ENCODE measurements at places on chromosomes 4 and X. TPM values are rescaled to one million over a fixed set of nuclear protein-coding genes. Genes with fewer than 3 reads are reported as not detected.
A peak's percentile ranks its signal among the peaks of the same experiment; 100 is the strongest.

DNA sequence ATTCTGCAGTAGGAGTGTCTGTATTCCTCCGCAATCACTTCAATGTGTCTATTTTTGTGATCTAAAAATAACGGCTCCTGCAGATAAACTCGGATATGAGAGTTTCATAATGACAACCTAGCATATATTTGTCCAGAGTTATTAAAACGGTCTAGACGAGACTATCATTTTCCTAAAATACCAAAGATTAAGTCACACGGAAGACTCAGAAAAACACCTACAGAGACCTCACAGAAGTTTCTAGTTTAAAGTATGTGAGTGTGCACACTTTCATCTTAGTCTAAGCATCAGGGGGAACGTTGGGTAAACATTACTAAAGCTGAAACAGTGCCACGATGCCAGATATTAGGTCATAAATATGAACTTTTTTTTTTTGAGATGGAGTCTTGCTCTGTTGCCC is 156.9 kb downstream of the AFAP1 start:
- DNase-seq = no peak

DNA sequence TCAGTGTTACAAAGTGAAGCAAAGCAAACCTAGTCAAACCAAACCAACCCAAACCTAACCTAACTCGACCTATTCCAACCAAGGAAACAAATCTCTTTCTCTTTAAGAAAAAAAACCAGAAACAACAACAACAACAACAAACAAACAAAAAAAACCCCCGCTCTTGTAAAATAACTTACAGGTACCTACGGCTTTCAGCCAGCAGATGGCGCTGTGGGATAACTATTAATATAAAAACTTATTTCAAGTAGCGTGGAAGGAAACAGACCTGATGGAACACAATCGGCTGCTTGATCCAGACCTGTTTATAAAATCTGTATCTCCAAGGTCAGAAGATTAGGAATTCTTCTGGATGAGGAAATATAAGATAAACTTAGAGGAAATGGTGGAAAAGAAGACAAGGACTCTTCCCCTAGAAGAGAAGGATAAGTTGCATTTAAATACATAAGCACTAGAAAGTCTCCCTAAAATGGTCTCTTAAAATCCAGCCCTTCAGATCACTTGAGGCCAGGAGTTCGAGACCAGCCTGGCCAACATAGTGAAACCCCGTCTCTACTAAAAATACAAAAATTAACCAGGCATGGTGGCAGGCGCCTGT is 34.4 kb upstream of the CDKL5 start:
- DNase-seq = peak; percentile 31

DNA sequence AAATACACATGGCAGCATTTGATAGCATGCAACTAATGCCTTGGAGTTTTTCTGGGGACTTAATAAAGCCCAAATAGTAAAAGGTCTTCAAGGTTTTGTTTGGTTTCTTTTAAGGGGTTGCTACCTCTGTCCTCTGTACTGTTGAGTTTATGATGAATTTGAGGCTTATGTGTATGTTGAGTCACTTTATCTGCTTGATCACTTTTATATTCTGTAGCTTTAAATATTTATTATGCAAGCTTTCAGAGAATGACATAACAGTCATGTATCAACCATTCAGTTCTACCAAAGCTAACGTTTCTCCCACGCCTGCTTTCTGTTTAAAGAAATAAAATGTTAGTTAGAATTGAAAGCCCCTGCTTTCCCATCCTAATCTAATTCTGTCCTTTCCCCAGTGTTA is 122.2 kb downstream of the NHS start:
- no peak for DNase-seq

- peak; percentile 9 for DNase-seq
Measured at GRCh38 chrX:53440621-53441517, 6.7 kb upstream of the HSD17B10 start.

DNA sequence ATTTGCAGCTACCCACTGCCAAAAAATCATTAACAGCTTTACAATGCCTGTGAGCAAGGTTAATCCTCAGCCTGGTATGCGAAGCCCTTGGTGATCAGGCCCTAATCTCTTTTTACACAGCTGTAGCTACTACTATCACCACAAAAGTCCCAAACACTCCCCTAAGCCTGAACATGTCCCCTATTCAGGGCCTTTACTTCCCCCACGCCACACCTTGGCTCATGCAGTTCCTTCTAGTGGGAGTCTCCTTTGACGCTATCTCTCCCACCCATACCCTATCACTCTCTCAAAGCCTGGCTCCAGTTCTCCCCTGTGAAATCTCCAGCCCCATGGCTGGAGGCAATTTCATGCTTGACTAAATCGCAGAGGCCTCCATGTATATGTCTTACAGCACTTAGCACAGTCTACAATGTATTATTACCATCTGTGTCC is 90.6 kb upstream of the CBR4 start:
- no peak for DNase-seq

- DNase-seq = no peak
Measured at GRCh38 chr4:118120120-118120760, 86.0 kb downstream of the NDST3 start.

DNA sequence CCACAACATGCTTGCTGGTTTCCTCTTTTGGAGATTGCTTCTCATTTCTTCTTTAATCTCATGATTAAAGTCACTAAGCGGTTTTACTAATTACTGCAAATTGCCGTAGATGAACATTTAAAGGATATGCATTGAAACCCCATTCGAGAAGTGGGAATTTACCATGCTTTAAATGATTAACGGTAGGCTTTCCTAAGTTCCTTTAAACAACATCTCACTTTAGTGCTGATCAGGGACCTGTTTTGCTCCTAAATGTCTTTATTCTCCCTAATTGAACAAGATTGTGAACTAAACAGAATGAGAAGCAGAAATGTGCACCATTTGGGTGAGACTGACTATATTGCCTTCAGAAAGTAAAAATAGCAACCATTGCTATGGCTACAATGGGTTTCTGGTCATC is 430.3 kb downstream of the GALNTL6 start:
- DNase-seq = no peak

GRCh38 chr4:125492957-125493356 is 178.2 kb downstream of the FAT4 start:
- DNase-seq = no peak

DNA sequence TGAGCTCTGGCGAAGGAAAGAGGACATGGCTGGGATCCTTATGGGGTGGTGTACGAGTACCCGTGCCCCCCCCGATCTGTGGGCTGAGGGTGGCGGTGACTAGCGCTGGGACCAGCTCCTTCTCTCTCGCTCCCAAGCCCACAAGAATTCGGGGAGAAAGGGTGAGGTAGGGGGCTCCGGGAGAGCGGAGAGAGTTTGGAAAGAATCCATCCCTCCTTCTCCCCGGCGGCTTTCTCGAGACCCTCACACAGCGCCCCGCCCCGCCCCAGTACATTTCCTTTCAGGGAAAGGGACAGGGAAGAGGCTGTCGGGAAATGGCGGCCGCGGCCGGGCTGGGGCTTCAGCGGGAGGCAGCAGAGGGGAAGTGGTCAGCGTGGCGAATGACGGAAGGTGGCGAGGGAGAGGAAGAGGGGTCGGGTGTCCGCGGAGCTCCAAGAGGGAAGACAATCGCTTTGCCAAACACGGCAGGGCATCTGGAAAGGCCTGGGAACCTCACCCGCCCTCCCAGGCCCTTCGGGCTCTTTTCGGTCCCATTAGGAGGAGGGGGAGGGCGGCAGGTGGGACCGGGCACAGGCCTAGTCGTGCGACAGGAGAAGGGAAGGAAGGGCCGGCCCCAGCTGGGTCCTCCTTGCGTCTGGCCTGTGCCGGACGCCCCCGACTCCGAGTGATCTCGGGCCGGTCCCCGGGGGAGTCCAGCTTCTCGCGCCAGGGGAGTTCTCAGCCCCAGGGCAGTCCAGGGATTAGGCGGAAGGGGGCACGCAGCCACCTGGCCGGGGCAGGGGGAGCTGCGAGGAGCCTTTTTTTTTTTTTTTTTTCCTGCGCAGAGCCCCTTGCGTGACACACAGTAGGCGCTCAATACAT is 10.2 kb downstream of the HNRNPH2 start:
- DNase-seq = no peak

DNA sequence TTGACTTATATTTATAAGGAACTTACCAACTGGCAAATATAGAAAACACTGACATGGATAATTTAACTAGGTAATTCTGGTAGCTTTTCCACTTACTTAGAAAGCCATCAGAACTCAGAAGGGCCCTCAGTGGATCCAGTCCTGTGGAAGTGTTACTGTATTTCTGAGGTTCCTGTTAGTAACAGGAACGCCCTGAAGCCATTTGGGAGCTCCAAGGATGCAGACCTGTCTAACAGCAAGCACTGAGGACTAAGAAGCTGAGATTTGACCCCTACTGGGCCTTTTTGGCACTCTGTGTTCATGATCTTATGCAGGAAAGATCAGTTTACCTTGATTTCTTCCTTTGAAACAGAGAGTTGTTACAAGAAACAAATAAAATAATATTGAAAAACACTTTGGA is 46.0 kb upstream of the TLL1 start:
- DNase-seq = no peak

- no peak for DNase-seq
Measured at GRCh38 chrX:70292788-70293187, 2.9 kb downstream of the KIF4A start.

- DNase-seq = no peak
Measured at GRCh38 chrX:57817302-57817701, 93.0 kb downstream of the ZXDA start.

GRCh38 chrX:130974323-130974722 is 71.3 kb upstream of the ENOX2 start:
- peak; percentile 0 for DNase-seq

- DNase-seq = no peak
Measured at GRCh38 chr4:132384709-132385108, 764.4 kb upstream of the PCDH10 start.

- no peak for DNase-seq
Measured at GRCh38 chr4:39761005-39761667, 63.2 kb downstream of the UBE2K start.

- DNase-seq = no peak
Measured at GRCh38 chr4:4532371-4533154, 9.3 kb downstream of the STX18 start.

DNA sequence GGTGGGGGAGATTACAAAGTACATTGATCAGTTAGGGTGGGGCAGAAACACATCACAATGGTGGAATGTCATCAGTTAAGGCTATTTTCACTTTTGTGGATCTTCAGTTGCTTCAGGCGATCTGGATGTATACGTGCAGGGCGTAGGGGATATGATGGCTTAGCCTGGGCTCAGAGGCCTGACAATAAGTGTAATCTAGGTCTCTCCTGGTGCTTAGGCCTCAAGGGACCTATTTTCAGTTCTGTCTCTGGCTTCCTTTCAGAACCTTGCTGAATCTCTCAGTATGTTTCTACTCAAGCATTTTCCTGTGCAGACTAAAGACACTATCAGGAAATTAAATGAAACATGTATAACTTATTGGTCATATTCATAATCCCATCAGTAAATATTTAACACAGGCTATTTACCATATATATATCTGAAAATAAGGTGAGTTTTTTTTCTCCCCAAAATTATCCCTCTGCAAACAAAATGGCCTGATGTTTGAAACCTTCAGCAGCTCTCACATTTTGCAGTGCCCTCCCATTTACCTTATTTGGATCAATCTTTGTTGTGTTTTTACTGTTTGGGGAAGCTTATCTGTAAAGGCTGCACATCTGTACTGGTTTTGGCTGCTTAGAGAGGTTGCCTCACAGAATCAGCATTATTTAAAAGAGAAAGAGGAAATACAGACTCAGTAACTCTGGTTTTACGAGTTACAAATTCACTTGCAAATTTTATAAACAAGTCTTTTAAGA is 2.3 kb upstream of the ZCCHC4 start:
- no peak for DNase-seq

DNA sequence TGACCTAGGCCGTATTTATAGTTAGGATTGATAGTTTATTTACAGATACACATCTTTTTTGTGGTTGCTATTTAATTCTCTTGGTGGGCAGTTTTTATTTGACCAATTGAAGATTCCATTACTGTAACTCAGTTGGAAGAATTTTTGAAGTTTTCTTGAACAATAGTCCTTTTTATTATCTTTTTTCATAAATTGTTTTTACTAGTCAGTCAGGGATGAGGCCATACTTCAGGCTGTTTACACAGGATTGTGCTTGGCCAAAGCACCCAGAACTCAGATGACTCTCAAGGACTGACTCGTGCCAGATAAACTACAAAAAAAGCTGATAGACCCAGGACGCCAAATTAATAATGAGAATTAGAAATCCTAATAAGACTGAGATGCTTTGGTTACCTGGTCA is 7.0 kb downstream of the HERC3 start:
- DNase-seq = peak; percentile 38

- no peak for DNase-seq
Measured at GRCh38 chr4:36399762-36400353, 118.4 kb downstream of the DTHD1 start.

DNA sequence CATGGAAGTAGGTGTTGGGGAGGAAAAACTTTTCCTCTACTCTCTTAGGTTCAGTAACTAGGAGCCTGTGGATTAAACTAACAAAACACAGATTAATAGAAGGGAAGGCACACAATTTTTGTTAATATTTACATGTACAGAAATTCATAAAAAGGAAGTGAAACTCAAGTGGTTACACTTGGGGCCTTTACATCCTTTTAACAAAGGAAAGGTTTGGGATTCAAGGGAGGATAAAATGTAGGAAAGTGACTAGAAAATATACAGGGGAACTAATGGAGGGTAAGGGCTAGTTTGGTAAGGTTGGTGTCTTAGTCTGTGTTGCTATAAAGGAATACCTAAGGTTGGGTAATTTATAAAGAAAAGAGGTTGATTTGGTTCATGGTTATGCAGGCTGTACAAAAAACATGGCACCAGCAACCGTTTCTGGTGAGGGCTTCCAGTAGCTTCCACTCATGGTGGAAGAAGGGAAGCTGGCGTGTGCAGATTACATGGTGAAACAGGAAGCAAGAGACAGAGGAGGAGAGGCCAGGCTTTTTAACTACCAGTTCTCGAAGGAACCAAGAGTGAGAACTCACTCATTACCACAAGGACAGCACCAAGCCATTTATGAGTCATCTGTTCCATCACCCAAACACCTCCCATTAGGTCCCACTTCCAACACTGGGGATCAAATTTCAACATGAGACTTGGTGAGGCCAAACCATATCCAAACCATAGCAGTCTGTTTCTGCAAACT is 124.4 kb downstream of the CHRDL1 start:
- DNase-seq = peak; percentile 1

- DNase-seq = no peak
Measured at GRCh38 chrX:44775726-44776125, 68.1 kb upstream of the DUSP21 start.

- no peak for DNase-seq
Measured at GRCh38 chr4:120354381-120354780, 287.7 kb upstream of the MAD2L1 start.

CTAG1B gene
- not detected for total RNA-seq

TMEM150C gene
- not detected for total RNA-seq

SEL1L3 gene
- total RNA-seq = 21.7 TPM

CENPVL1 gene
- total RNA-seq = not detected

ADH4 gene
- not detected for total RNA-seq

TCEAL7 gene
- total RNA-seq = 12.7 TPM

GABRA4 gene
- not detected for total RNA-seq

AR gene
- total RNA-seq = 12.4 TPM

FAM149A gene
- not detected for total RNA-seq

DOK7 gene
- total RNA-seq = not detected

VSIG4 gene
- not detected for total RNA-seq

TXK gene
- total RNA-seq = not detected
